ENCODE measurements at places on chromosomes 11 and 22.

DNA sequence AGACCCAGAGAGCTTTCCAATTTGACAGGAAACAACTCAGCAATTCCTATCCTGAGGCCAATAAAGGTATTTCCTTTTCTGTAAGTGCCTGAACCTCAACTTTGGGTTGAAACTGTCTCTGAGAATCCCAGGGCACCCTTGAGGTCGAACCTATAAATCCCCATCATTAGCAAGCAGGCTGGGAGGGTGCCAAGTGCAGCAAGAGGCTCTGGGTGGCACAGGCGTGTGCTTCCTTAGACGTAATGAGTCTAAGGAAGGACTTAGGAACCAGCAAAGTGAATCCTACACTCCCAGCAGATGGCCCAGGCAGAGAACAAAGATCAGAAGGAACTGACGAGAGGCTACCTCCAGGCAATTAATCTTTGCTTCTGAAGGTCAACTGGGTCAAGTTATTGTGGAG, 234.3 kb upstream of the NARS2 start:
- DNase-seq = no peak

GRCh38 chr22:40367342-40367741, 3.1 kb upstream of the SGSM3 start:
- DNase-seq = no peak

DNA sequence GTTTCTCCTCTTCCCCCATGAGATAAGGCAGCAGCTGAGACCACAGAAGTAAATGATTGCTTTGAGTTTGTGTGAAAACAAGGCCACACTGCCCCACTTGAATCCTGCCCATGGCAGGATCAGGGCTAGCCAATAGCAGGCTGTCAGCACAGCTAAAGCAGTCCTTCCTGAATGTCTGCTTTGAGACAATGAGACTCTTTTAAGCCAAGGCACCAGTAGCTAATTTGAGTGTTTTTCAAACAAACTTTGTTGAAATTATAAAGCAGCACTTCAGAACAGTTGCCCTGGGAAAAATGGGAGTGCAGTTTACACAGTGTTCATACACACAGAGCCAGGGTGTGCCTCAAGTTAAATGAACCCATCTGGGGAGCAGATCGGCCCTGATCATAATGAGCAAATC, 103.5 kb upstream of the OR5AK2 start:
- no peak for DNase-seq

- no peak for DNase-seq
These were observed 606.1 kb downstream of the DLG2 start for GRCh38 chr11:85021058-85021457.

DNA sequence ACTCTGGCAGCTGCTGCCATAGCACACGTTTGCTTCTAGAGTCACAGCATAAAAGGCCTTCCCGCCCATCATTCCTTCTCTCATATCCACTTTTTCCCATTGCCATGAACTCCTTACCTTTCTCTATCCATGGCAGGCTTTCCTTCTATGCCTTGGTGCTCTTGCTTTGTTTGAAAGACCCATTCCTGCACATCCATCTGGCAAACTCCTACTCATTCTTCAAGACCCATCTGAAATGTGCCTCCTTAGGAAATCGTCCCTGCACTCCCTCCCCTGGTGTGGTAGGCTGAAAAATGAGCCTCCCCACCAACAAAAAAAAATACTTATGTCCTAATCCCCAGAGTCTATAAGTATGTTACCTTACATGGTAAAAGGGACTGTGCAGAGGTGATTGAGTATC, 100.3 kb downstream of the TENM4 start:
- DNase-seq = no peak

- DNase-seq = no peak
These were observed 230.4 kb downstream of the BUD13 start for GRCh38 chr11:116542406-116542805.

- DNase-seq = no peak
These were observed 70.6 kb upstream of the CAPRIN1 start for GRCh38 chr11:33980897-33981296.

DNA sequence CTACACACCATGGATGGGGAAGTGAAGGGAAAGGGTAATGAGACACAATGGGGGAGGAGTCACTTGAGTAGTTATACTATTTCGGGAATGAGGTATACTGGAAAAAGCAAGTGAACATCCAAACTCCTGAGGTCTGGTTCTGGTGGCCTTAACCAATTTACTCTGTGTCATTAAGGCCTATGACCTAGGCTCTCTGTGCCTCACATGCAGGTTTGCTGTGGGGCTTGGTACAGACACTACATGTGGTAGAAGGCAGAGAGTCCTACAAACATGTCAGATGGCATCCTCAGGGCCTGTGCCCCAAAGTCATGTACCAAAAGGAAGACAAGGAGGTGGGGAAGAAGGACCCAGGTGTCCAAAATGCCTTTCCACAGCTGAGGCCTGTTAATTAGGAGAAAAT, 98.9 kb downstream of the TRIM29 start:
- DNase-seq = no peak

- DNase-seq = no peak
These were observed 3.0 kb upstream of the ANKK1 start for GRCh38 chr11:113384551-113384950.

- no peak for DNase-seq
These were observed 115.0 kb downstream of the CACNA1I start for GRCh38 chr22:39685336-39686177.

DNA sequence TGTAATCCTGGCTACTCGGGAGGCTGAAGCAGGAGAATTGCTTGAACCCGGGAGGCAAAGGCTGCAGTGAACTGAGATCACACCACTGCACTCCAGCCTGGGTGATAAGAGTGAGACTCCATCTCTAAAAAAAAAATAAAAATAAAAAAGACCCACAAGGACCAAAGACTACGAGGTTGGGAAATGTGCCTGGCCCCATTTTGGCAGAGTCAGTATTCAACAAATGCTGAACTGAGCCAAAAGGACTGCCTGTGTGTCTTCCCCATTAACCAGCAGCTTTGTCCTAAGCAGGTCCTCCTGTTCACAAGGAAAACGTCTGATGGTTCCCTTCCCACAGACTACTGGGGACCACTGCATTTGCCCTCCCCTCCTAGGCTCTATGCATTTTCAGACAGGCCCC, 27.6 kb downstream of the ADORA2A start:
- no peak for DNase-seq

All from renal cortex interstitium (tissue), 15 donors.